Stimulated activated CD8-positive, alpha-beta memory T cell treated with anti-CD3 and anti-CD28 coated beads, Interleukin-7, amount 100 ng/mL, for 48 hours (primary cell): ENCODE measurements at places on chromosomes 13 and 19.

DNA sequence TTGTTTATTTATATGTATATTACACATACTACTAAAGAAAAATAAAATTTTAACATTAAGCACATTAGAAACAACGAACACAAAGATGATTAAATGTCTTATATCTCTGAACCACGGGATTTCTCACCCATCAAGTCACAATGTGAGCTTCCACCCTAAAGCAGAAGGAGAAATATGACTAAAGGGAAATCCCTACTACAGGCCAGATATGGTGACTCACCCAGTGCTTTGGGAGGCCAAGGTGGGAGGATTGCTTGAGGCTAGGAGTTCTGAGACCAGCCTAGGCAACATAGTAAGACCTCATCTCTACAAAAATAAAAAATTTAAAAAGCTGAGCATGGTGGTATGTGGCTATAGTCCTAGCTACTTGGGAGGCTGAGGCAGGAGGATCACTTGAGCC lies 24.6 kb downstream of the DCT start:
- DNase-seq = no peak

DNA sequence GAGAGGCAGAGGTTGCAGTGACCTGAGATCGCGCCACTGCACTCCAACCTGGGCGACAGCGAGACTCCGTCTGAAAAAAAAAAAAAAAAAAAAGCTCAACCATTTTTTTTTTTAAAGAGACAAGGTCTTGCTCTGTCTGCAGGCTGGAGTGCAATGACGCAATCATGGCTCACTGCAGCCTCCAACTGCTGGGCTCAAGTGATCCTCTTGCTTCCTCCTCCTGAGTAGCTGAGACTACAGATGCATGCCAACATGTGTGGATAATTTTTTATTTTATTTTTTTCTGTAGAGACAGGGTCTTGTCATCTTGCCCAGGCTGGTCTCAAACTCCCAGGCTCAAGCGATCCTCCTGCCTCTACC lies 10.3 kb downstream of the EHD2 start:
- no peak for DNase-seq

GRCh38 chr13:75341028-75341427 lies 140.9 kb downstream of the TBC1D4 start:
- DNase-seq = no peak

GRCh38 chr19:53916004-53916403 lies 6.9 kb downstream of the CACNG7 start:
- no peak for DNase-seq

DNA sequence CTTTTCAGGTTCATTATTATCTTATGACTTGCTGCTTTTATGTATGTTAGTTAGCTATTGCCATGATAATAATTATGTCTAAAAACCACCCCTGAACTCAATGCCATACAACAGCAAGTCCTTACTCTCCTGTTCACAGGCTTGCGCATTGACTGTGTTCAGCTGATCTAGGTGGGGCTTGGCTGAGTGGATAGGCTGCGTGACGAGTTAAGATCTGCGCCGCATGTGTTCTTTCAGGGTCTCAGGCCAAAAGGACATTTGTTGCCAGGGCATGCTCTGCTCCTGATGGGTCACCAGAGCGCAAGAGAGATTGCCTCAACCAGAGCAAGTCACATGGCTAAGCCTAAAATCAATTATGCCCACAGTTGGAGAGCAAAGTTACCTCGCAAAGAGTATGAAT lies 859 bp downstream of the ZNF568 start:
- DNase-seq = no peak

DNA sequence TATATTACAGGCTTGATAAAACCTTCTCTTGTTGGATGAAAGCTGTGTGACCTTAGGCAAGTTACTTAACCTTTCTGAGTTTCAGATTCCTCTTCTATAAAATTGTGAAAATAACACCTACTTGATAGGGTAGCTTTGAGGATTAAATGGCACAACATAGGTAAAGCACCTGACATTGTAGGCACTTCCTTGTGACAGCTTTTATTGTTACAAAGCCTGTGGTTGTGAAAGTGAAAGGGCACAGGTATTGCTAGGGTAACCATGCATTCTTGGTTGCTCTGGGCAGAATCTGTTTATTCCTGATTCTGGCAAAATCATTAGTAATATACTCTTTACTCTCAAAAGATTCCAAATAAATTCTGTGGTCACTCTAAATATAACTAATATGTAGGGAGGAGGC lies 493.4 kb downstream of the OLFM4 start:
- DNase-seq = no peak

DNA sequence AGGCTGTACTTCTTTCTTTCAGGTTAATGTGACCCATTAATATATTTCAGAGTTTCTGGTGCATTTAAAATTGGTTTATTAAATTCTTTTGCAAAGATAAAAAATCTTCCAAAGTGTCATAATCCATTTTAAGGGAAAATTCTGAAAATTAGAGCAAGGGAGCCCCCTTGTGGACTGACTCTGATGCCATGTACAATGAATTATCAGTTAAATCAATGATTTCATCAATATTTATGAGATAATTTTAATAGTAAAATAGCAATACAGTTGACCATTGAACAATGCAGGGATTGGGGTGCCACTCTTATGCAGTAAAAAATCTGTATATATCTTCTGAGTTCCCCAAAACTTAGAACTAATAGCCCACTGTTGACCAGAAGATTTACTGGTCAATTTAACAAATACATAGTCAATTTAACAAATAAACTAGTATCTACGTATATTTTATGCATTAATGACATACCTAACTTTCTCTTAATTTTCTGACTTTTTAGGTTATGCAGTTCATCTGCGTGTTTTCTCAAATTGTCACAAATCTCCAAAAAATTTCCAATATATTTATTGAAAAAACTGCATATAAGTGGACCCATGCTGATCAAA lies 479.1 kb upstream of the MIR17HG start:
- DNase-seq = no peak

GRCh38 chr13:32731576-32731975 lies 145.3 kb downstream of the PDS5B start:
- no peak for DNase-seq

- DNase-seq = no peak
Observed at GRCh38 chr13:30307971-30308290, 580 bp upstream of the KATNAL1 start.

GRCh38 chr19:56245121-56245740 lies 27.3 kb upstream of the EDDM13 start:
- DNase-seq = no peak

DNA sequence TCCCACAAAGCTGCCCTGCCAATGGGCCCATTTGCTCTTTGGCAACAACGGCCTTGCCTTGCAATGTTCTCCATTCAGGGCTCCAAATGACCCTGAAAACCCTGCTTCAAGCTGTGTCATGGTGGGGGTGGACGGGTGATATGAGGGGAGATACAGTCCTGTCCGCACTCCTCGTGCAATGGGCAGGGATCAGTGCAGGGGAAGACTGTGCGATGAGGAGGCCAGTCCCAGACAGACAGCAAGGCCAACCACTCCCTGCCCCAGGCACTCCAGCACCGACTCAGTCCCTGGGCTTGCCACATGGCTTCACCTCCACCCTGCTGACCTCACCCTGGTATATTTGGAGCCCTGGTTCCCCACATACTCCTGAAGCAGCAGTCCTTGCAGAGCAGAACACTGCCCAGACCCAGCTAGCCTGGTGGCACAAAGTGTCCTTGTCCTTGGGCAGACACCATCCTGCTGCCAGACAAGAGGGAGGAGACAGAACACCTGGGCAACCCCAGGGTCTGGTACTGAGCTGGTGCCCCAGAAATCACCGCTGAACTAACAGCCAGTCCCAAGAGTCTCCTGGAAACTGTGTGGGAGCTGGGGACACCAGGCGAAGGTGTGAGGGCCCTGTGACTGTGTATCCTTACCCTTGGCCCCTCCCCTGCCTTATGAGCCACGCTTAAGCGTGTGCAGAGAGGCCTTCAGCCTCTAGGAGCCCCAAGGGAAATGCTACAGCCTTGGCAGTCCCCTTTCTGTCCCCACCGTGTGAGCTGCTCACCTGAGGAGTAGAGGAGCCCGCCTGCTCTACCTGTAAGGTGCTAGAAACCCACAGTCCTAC lies 9.1 kb upstream of the SLC35E1 start:
- no peak for DNase-seq

DNA sequence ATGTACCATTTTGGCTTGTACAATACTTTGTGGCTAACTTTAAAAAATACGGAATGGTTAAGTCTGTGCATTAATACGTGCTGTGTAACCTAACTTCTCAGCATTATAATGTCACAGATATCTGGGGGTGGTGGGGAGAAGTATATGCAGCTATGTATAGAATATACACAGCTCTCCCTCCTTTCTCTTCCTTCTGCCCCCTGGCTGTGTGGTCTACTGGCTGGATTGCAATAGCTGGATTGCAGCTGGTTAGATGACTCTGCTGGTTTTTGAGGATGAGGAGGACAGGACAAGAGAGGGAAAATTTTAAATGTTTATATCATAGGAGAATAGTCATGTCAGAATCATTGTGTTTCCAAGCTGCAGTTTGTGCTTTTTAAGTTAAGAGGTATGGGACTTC lies 9.7 kb downstream of the RNASEH2B start:
- DNase-seq = no peak

DNA sequence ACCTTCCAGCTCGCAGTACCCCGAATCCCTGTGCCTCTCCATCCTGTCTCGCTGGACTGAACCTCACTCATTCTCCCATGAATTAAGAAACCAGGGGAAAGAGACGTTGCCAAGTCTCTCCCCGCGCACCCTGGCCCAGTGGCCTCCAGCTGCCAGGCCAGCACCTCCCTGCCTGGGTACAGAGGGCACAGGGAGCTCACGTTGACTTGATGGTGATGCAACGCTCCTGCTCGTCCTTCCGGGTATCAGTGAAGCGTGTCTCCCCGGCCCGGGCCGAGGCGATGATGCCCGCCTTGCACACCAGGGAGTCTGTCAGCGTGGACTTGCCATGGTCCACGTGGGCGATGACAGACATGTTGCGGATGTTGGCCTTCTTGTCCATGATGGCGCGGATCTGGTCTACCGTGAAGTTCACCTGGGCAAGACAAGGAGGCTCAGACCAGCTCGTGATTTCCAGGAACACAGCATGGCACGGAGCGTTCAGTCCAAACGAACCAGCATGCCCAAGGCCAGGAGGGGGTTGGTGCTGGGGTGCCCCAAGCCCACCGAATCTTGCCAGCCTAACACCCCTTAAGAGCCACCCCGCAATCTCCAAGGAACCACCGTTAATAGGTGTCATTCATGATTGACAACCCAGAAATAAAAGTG lies 1.2 kb downstream of the EEF2 start:
- no peak for DNase-seq

GRCh38 chr13:99980201-99980823 lies 1.3 kb upstream of the ZIC2 start:
- DNase-seq = peak; percentile 41

GRCh38 chr19:39745643-39746042 lies 7.8 kb upstream of the CLC start:
- no peak for DNase-seq

DNA sequence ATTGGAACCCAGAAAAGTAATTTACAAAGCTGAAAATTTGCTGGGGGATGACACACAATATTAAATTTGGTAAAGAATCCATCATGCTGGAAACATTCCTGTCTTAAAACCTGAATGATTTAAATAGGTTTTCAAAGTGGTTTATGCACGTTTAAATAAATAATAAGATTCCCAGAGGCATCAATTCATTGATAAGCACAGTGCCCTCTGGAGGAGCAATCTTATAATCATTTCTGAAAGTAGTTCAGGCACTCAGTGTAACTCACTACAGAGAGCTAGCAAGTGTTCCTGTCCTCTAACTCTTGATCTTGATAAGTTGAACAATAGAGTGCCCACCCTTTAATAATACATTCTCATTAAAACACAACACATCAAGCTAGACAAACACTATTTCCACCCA lies 43.5 kb upstream of the SHISA2 start:
- no peak for DNase-seq

GRCh38 chr13:48542581-48543341 lies 9.9 kb upstream of the RCBTB2 start:
- no peak for DNase-seq

GRCh38 chr13:23750383-23751121 lies 138.6 kb downstream of the MIPEP start:
- no peak for DNase-seq

DNA sequence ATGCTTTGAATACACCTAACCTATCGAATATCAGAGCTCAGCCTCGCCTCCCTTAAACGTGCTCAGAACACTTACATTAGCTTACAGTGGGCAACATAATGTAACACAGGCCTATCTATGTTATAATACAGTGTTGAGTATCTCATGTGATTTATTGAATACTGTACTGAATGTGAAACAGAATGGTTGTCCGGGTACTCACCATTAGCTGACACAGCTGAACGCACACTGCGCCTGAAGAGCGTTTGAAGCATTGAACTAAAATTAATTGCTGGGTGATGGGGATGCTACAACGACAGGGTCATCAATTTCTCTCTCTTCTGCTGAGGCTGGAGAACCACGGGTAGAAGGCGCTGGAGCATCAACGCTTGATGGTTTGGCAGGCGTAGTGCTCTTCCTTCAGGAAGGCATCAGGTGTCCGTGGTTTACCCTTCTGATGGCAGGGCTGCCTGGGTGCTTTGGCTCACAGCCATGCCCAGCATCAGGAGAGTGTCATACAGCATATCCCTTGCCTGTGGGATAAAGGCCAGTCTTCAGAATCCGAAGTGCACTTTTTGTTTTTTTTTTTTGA lies 46.9 kb upstream of the UBE2L5 start:
- no peak for DNase-seq

DNA sequence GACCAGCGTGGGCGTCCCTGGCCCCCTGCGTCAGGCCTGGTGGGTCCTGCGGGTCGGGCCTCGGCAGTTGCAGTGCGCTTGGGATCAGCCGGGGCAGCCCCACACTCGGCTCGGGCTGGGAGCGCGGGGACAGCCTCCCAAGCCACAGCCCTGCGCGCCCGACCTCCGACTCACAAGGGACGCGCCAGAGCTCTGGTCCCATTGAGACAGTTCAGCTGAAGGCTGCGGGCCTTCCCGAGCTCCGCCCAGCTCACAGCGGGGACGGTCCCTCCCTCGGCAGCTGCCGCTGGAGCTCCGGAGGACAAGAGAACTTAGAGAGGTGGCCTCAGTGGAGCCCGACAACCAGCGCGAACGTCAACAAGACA lies 45.7 kb upstream of the ZNF730 start:
- no peak for DNase-seq
